Stimulated activated naive CD8-positive, alpha-beta T cell treated with anti-CD3 and anti-CD28 coated beads, Interleukin-15, amount 100 ng/mL, for 72 hours (primary cell): ENCODE measurements at places on chromosomes 5 and 9.

GRCh38 chr5:68891718-68892117 is 202.1 kb upstream of the SLC30A5 start:
- DNase-seq = peak; percentile 52

DNA sequence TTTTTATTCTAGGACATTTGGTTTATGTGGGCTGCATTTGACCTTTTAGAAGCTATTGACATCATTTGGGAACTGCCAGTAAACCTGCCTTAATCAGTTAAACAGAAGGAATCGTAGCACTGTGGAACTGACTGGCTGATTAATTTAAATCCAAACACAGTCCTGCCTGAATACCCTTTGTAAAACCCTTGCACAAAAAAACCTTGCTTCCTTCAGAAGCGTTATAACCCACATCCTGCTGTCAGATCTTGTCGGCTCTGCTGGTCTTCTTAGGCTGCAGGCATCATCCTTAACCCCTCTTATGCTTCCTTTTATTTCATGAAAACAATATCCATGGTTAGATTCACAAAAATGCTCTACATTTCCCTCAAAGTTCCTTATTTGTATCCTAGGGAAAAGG is 46.3 kb downstream of the PAM start:
- no peak for DNase-seq

DNA sequence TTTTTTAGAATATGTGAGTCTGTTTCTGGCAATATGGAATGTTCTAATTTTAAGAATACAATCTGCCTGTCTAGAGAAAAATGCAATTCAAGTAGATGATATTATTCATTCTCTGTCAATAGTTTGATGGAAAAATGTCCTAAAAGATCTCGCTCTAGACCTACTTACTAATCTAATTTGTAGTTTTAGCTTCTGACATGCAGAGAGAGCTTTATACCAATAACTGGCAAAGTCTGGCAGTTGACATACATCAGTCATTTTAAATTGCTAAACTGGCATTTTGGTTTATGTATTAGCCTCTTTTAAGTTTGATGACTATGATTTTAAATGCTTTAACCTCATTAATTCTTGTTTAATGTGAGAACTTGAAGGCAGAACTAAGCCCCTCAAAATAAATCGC is 355.0 kb upstream of the CDH10 start:
- no peak for DNase-seq

DNA sequence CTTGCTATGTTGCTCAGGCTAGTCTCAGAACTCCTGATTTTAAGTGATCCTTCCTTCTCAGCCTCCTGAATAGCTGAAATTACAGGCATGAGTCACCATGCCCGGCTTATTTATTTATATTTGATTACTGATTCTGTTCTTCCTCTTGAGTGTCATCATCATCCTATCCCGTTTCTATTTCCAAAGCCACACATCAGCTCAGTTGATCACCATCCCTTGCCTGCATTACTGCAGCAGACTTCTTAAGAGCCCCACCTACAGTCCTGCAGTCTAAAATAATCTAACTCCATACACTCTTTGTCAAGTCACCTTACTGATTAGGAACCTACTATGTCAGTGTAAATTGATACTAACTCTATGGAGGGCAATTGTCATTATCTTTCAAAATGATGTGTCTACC is 138.9 kb upstream of the RAI14 start:
- no peak for DNase-seq

DNA sequence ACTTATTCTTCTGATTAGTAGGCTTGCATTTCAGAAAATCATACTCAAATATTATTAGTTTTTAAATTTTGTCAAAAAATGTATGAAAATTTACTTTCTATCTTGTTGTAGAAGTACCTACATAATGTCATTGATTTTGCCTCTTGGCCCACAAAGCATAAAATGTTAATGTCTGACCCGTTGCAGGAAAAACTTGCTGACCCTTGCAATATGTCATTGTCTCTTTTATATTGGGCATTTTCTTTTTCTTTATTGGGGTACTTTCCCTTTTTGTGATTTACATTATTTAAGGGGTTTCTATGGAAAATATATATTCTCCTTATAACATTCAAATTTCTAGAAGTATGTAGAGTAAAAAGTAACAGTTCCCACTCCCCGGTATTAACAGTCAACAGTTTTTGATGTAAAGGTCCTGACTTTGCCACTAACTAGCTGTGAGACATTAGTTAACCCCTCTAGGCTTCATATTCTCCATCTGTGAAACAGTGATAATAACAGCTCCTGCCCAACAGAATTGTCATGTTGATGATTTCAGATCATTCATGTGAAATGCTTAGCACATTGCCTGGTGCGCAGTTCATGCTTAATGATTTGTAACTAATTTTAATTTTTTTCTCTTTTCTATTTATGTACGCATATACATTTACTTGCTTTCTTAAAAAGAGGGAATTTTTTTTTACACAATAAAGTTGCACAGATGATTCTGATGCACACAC is 243.2 kb downstream of the ARHGAP26 start:
- DNase-seq = no peak

- no peak for DNase-seq
Observed at GRCh38 chr9:106875529-106875928, 12.6 kb downstream of the ZNF462 start.

DNA sequence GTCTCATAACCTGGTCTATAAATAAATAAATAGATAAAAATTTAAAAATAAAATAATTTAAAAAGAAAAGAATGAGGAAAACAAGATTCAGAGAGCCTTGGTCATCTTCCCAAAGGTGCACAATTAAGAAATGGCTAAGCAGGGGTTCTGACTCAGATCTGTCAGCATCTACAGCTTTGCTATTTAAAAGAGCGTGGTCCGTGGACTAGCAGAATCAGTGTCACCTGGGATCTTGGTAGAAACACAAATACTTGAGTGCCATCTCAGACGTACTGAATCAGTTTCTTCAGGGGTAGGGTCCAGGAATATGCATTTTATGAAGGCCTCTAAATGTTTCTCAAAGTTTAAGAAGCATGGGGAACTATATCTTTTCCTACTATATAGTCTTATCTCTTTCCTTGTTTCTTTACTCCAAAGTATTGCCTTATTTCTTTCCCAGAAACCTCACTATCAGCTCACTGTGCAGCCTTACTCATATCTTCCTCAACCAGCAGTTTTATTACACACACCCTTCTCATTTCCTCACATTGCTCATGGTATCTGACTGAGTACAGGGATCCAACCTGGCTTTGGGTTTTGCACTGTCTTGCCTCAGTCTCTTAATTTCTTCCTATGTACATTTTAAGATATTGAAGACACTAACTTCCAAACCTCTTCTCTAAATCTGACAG is 58.6 kb downstream of the TMC1 start:
- DNase-seq = no peak

- no peak for DNase-seq
Observed at GRCh38 chr5:159430361-159431012, 100.2 kb upstream of the IL12B start.

- DNase-seq = no peak
Observed at GRCh38 chr5:82167372-82167935, 110.7 kb downstream of the RPS23 start.

GRCh38 chr9:121321016-121321503 is 49.0 kb downstream of the STOM start:
- DNase-seq = peak; percentile 27

DNA sequence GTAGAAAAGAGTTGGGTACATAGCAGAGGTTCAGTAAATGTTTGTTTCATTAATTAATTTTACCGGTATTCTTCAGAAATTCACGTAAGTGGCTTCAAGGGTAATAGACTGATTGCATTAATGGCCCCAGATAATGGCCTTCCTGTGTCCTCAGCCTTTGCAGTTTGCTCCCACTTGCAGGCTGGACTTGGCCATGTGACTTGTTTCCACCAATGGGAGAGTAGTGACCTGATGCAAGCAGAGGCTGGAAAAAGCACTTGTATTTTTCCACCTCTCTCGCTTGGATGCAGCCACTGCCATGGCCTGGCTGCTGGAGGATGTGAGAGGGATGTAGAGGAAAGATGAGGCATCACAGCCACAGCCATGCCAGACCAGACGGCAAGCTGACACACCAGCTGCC is 480.9 kb downstream of the CDK5RAP2 start:
- DNase-seq = no peak

DNA sequence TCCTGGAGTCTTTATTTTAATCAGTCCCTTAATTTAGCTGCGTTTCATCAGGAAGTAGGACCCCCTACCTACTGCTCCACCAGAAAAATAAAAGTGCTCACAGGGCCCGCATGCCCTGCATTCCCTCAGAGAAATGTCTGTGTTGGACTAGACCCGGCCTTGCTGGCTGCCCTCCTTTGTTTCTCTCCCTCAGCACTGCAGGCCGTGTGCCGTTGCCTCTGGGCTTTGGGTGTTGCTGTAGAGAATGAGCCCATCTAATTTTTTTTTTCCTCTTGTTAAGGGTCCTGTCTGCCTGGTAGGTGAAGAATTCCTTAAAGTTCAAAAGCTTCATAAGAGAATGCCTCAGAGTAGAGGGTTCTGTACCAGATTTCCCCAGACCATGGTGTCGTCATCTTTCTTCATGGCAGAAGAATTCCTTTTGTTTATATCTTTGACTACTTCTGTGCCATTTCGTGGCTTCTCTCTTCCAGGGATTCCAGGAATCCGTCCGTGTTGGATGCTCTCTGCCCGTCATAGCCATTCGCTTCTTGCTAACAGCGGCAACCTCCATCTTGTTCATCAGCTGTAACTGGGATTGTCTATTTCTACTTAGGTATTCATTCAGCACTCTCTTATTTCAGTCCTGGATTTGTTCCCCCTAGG is 49.8 kb upstream of the ANGPTL2 start:
- no peak for DNase-seq

GRCh38 chr9:128946571-128947276 is 679 bp downstream of the DOLK start:
- no peak for DNase-seq

DNA sequence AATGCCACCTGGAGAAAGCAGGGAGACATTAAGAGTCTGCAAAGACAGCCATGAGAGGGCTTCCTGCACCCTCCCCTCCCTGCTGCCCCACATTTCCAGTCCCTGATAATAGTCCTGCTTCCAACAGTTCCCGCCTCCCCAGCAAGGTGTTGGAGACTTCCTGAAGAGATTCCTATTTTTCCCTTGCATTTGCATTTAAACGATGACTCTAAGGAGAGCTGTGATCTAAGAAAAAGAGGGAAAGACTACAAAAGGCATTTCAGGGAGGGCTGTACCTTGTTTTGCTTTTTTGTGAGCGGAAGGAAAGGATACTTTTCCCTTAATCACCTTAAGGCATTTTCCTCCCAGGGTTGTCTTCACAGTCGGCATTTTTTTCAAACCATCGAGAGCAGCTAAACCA is 62.1 kb downstream of the GAS1 start:
- no peak for DNase-seq

DNA sequence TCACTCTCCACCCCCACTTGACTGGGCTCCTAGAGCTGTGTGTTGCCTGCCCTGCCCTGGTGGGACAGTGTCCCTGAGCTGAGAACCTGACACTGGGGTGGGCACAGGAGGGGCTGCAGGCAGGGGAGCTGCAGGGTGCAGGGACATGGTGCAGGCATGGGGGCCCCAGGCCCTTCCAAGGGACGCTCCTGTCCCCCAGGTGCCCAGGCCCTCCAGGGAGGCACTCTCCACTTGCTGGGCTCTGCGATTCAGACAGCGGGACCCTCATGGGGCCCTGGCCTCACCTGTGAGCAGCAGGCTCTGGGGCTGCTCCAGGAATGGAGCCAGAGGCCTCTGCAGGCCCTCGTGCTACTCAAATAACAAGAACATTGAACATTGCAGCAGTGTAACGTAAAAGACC is 89.4 kb downstream of the BARX1 start:
- DNase-seq = no peak

GRCh38 chr5:107952450-107952849 is 281.7 kb upstream of the EFNA5 start:
- DNase-seq = no peak

- no peak for DNase-seq
Observed at GRCh38 chr9:107216329-107216728, 66.8 kb upstream of the RAD23B start.

GRCh38 chr9:14992081-14992480 is 81.9 kb upstream of the FREM1 start:
- no peak for DNase-seq

DNA sequence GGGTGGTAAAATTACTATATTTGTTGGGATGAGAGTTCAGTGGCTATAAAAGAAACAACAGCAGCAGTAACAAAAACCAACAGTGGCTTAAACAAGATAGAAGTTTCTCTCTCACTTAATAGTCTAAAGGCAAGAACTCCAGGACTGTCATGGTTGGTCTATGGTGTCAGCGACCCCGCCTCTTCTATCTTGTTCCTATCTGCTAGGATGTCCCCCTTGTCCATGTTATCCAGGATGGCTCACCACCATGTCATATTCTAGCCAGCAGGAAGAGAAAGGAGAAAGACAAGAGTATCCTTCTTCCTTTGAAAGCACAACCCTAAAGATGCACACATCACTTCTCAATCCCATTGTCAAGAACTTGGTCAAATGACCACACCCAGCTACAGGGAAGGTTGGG is 11.3 kb upstream of the OTP start:
- DNase-seq = no peak

DNA sequence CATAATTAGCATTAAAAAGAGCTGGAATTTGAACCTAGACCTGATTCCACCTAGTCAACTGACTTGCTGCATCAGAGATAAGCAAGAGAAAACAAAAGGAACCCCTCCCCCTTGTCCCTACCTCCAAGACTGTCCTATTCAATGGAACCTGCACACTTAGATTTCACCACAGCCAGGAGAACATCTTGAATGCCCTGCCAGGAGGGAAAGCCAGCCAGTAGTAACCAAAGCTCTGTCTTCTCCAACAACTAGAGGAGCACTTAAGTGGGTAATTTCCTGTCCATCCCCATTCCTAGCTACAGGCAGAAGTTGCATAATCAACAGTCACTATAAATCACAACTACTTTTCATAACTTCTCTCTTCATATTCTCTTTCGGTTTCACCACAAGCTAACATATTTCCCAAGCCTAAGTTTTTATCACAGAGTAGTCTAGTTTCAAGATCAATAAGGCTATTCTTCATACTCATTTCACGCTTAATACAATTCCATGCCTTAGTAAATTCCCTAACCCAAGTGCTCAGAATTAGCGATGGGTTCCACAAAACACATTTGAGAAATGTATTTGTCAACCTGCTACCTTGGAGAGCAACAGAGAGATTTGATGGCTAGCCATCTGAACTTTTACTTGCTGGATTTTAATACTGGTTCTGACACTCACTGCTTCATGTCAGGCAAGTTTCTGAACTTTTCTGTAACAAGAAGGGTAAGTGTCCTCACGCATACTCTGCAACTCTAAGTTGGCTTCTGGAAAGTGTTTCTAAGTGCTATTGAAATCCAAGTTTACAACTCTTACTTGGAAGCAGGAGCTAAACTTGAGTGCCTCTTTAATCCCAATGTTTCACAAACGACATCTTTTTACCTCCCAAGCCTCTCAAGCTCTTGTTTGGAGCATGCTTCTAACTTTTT is 2.0 kb downstream of the DENND1A start:
- no peak for DNase-seq

GRCh38 chr5:98144710-98145109 is 628.8 kb upstream of the RGMB start:
- no peak for DNase-seq

- peak; percentile 54 for DNase-seq
Observed at GRCh38 chr5:149371296-149371962, 7.7 kb downstream of the IL17B start.

- no peak for DNase-seq
Observed at GRCh38 chr9:134777153-134777552, 103.5 kb upstream of the FCN2 start.
